DMS79 treated with DMSO at 0.1 percent for 48 hours (cell line): ENCODE measurements at places on chromosomes 4 and X.
A peak's percentile ranks its signal among the peaks of the same experiment; 100 is the strongest.

DNA sequence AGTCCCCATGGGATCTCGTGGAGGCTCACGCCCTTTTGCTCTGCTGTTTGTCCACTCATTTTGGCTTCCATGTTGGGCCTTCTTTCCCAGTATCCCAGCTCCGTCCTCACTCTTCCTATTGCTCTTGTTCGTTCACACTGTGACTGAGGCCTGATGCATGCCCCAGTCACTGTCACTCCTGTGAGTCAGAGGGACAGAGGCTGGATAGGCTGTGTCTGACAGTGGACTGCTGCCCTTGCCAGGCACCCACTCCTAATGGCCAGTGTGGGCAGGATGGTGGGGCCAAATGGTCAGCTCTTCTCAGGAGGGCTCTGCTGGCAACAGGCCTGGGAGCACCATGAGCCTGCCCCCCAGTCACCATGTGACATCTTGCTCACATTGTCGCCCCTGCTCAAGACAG, 40.0 kb downstream of the HADH start:
- DNase-seq, result no peak

- DNase-seq, result peak; percentile 77
These were observed 978.3 kb upstream of the TENM3 start for GRCh38 chr4:181264893-181265292.

- no peak for DNase-seq
These were observed 260.5 kb downstream of the IQCM start for GRCh38 chr4:149555146-149555545.

GRCh38 chr4:53098681-53099121, 236.6 kb downstream of the RASL11B start:
- DNase-seq, result no peak

DNA sequence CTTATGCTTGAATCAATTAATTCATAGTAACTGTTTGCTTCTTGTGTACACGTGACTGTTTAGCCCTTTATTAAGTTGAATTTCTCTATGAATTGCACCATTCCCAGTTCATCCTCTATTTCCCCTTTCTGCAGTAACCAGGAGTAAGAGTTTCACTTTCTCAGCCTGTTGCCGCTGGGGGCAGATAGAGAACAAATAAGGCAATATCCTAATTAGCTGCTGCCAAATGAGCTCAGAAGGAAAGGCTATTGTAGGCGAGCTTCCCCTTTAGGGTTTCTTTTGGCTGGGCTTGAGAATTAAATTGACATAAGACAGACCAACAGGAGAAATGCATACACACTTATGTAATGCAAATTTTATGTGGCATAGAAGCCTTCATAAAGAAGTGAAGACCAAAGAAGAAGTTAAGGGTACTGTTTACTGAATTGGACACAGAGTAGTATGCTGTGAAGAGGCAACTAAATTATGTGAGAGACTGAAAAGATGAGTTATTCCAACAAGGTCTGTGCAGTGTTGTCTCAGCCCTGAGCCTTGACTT, 1594.7 kb downstream of the TECRL start:
- no peak for DNase-seq

- DNase-seq, result no peak
These were observed 92.2 kb downstream of the MAML3 start for GRCh38 chr4:140061659-140062289.

DNA sequence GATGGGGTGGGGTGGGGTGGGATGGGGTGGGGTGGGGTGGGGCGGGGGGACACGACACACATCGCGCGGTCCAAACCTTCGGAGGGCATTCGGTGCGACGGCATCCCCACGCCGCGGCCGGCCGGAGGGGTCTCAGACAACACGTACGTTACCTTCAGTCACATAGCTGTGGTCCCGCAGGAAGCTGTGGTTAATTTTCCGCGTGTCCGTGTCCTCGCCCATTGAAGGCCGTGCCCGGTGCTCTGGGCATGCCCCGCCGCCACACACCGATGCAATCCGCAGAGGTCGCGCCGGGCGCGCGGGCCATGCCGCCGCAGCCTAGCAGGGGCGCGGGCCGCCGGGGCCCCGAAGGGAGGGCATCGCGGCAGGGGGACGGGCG, 417 bp downstream of the PPP2R2C start:
- no peak for DNase-seq
